ENCODE measurements at places on chromosomes 13 and 19.
A peak's percentile ranks its signal among the peaks of the same experiment; 100 is the strongest.

GRCh38 chr13:76813891-76814290 lies 72.3 kb downstream of the KCTD12 start:
- no peak for DNase-seq

- no peak for DNase-seq
These were observed 98.4 kb upstream of the STARD13 start for GRCh38 chr13:33383724-33384577.

DNA sequence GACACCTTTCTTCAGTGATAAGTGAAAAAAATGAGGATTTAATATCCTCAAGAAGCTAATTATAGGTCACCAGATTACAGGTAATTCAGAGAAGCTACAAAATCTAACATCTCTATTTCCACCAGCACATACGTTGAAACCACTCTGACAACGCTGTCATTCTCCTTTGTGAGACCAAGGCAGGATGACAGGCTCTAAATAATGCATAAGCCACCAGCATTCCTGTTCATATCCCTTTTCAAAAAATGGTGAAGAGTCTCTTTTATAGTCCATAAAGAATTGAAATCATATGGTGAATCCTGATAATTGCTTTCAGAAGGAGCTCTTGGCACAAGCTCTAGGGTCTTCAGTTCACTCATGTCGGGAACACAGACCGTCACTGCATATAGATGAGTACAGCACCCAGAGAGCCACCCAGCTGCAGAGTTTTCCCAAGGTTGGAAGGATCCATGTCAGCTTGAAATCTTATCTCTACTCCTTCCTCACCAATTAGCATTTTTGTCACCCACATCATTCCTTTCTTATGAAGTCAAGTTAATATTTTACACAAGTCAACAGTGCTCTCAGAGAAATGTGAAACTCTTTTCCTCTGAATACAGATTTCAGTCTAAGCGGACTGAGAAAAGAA lies 431.4 kb downstream of the TBC1D4 start:
- no peak for DNase-seq

DNA sequence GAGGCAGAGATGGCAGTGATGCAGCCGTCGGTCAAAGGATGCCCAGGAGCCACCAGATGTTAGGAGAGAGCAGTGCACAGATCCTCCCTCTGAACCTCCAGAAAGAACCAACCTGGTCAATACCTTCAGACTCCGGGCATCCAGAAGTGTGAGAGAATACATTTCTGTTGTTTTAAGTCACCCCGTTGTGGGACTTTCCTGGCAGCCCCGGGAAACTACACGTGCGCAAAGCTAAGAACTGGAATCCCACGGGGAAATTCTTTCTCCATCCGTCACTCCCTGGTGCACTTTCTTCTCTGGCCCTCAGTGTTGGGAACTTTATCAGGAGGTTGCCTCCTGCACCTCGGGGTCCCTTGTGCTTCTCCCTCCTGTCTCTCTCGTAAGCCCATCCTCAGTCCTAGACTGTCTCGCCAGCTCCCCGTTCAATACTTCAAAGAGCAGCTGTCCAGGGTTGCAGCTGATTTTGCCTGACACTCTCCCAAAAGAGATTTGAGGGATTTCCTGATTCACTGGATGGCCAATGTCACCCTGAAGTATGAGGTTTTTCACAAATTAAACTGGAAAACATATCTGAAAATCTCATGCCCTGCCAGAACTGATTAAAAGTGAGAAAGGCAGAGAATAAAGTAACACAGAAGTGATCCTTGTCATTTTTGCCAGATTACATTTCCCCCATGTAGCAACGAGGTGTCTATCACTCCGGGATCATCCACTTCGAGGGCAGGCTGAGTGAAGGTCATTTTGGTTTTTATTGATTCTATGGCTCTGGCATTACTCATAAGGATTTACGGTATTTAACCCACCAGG lies 136.8 kb downstream of the DCT start:
- DNase-seq = no peak

- no peak for DNase-seq
These were observed 18.6 kb upstream of the COG3 start for GRCh38 chr13:45446181-45446580.

DNA sequence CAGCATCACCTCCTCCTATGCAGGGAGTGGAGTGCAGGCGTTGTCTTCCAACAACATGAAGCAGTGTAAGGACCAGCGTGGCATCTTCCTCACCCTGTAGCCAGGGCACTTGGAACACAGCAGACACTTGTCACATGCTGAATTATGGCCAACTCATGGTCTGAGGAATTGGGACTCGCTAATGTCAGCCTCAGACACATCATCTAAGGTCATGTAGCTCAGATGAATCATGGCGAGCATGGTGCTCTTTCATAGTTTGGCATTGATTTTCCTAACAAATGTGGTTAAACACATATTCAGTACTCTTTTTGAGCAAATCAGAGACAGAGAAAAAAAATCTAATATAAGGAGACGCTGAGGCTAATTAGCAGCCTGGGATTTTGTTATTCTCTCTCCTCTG lies 99.6 kb upstream of the SGCG start:
- DNase-seq = no peak

- DNase-seq = peak; percentile 47
These were observed 10.9 kb downstream of the LTBP4 start for GRCh38 chr19:40611900-40612698.

DNA sequence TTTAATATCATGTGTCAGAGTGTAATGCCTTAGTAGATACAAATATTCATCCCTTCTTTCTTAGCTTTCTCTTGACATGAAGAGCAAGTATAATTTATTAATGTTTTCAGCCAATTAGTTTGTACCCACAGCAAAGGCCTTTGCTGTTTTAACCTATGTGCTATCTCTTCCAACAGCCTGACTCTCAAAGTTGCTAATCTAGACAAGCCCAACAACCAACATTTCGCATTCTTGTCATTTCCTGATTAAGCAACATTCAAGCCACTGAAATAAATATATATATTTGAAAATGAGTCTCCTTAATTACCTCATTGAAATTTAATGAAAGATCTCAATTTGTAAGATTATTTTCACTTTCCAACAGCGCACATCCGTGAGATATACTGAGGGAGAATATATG lies 18.5 kb downstream of the EPSTI1 start:
- DNase-seq = no peak

- DNase-seq = no peak
These were observed 142.3 kb downstream of the OLFM4 start for GRCh38 chr13:53170910-53171309.

DNA sequence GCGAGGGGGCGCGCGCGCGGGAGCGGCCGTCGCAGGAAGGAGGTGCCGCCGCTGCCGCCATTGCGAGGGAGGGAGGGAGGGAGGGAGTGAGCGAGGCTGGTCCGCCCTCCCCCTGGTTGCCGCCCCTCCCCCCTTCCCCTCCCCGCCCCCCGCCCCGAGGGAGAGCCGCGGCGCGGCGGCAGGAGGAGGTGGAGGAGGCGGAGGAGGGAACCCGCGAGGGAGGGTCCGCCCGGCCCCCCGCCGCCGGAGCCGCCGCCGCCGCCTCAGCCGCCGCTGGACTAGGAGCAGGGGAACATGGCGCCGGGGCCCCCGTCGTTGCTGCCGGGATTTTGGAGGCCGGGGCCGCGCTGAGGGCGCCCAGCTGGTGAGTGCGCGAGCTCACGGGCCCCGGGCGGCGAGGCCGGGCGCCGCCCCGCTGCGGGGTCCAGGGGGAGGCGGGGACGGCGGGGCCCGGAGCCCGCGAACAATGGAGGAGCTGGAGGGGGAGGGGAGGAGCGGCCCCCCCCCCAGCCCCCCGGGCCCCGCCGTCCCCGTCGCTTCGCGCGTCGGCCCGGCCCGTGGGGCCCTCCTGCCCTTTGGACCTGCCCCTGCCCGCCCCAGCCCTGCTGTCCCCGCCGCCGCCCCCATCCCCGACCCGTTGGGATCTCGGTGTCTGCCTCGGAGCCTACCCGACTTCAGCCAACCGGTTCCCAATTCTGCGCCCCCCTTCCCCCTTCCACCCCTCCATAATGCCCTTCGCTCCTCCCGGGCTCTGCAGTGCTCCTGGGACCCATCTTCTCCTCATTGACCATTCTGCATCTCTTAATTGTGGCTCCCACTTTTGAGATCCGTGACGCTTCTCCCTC lies at the start of gene ARHGAP35:
Gene ARHGAP35, plus strand, starts transcription at position 152 of the 845 bp plus-strand sequence. CDS start 57,679 bp downstream, outside the sequence.
- no peak for DNase-seq

DNA sequence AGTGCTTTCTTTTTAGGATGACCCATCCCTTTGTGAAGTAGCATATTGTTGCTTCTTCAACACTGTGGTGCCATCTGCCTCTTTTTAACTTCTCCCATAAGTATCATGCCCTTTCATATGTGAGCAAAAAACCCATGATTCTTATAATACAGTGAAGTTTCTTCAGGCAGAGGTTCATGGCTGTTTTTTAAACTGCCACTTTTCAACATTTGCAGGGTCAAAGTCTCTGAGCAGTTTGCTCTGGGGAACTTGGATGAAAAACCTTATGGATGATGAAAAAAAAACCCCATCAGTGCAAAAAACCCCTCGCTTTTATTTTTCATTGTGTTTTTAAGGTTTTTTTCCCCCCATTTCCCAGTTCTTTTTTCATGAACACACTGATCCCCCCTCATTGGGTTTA lies 158.5 kb downstream of the LMO7 start:
- no peak for DNase-seq

GRCh38 chr13:77422724-77423123 lies 95.8 kb upstream of the MYCBP2 start:
- DNase-seq = no peak

DNA sequence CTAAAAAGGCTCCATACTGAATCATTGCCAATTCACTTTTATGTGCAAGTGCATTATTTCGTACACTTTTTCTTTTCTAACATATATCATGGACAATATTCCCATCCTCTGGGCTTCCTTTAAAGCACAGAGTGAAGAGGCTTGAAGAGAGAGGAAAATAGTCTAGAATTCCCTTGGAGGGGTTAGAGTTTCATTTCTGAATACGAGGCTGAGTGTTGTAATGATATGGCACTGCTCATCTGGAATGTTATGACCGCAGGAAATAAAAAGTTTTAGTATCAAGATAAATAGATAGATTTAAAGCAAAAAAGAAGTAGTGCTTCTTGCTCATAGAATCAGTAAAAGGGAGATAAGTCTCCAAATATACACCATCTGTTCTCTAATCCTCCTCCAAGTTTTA lies 412.3 kb upstream of the SLITRK1 start:
- no peak for DNase-seq

- no peak for DNase-seq
These were observed 1590.1 kb upstream of the PRR20A start for GRCh38 chr13:55550624-55551023.

DNA sequence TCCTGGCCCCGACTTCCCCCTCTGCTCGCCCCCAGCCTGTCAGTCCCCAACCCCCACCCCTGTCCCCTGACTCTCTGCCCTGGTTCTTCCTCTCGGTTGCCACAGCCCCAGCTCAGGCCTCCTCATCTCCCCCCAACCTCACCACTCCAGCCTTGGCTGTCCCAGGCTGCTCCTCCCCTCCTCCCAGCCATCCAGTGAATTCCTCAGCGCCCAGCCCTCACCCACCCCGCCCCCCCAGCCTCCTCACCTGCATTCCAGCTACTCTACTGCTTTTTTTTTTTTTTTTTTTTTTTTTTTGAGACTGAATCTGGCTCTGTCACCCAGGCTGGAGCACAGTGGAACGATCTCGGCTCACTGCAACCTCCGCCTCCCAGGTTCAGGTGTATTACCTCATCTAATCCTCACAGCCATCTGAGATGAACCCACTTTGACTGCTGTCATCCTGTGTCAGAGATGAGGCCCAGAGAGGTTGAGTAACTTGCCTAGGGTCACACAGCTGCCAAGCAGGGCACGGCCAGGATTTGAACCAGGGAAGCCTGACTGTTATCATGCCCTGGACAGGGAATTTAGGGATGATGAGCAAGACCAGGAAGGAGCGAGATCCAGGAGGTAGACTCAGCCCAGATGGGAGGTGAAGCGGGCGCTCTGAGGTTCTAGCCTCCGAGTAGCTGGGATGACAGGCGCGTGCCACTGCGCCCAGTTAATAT lies 2.6 kb downstream of the SULT2B1 start:
- DNase-seq = no peak

GRCh38 chr13:59906413-59907049 lies 257.2 kb downstream of the DIAPH3 start:
- DNase-seq = no peak

DNA sequence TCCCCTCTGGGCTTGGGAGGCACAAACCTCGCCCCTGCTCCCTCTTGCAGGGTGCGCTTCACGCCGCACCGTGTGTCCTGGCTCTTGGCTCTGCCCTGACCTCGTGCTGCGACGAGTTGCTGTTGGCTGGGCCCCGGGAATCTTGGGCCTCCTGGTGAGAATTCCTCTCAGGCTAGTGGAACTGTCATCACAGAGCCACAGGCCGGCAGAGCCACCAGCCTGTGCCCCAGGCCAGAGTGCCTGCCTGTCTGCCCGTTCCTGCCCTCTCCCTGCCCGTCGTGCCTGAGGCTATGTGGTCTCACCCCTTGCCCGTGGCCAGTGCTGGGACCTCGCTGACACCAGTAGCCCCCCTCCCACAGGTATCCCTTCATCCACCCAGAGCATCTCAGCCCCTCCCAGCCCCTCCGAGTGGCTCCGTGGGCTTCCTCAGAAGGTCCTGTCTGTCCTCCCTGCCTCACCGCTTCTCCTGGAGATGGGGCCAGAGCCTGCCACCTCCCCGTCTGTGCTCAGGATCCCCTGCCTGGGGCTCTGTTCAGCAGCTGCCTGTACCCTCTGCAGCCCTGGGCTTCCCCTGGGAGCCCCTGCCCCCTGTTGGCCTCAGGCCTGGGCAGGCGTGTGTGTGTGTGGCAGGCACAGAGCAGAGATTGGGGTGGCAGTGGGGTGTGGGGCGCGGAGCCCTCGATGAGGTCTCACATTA lies 13.3 kb downstream of the NDUFB7 start:
- no peak for DNase-seq

DNA sequence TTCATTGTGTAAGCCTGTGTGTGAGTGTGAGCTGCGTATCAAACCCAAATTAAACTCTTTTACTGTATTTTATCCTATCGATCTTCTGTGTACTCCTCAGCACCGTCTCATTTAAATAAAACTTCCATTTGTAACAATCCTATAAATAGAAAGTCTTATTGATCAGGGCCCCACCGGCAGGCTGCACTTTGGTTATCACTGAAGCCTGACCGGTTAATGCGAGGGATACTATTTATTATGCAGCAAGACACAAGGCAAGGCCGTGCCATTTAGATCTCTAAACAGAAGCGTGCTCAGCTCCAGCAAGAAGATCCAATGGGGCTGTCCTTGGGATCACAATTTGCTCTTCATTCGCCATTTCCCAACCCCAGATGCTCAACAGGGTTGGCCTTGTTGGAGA lies 252.6 kb upstream of the TSHZ3 start:
- no peak for DNase-seq

- no peak for DNase-seq
These were observed at the start of gene CYP4F11 for GRCh38 chr19:15934332-15935078. Gene CYP4F11 (minus strand): TSS chr19:15934529. CDS start chr19:15934408, 121 bp downstream.

DNA sequence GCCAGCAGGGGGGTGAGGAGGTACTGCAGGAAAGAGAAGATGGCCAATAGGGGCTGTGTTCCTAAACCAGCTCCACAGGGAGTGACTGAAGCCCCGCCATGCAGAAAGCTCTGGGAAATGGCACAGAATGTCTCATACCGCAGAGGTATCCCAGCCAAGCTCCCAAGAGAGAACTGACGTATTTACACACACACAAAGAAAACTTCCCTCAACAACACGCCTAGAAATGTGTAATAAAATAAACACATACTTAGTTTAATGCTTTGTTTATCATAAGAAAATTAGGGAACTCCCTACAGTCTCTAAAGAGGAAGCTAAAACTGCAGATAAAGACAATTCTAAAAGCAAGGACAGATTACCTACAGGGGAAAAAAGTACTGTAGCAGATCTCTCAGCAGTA lies 40.0 kb downstream of the ESD start:
- DNase-seq = no peak
